ENCODE measurements at places on chromosomes 5 and 9.

GRCh38 chr9:113143432-113144227 lies 7.2 kb upstream of the SLC31A2 start:
- no peak for DNase-seq

- DNase-seq = peak; percentile 3
Observed at GRCh38 chr5:39376293-39376714, 12.0 kb upstream of the C9 start.

DNA sequence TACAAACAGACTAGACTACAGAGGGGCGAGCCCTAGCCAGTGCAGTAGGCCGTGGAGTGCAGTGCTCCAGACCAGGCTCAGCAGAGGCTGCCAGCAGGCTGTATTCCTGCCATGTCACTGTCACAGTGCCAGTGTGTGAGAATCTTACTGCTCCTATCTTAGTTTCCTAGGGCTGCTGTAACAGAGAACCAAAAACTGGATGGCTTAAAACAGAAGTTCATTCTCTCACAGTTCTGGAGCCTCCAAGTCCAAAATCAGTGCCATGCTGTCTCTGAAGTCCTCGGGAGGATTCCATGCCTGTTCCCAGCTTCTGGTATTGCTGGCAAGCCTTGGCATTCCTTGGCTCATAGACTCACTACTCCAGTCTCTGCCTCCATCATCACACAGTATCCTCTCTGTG lies 75.0 kb upstream of the SAP30L start:
- no peak for DNase-seq

DNA sequence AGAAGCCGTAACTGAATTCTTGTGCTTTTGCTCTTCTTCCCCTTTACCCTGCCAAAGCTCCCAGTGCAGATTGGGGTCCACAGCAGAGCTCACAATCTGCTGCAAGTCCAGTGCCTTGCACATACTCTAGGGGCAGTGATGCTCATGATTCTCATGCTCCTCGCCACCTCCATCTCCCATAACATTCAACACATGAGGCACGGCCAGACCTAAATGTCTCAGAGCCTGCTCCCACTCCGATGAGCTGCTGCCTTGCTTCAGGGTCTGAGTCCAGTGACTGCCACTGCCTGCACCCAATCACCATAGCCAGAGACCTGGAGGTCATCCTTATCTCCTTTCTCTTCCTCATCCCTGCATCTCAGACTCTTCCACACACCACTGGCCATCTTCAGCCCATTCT lies 10.5 kb downstream of the CSF1R start:
- no peak for DNase-seq

- DNase-seq = no peak
Observed at GRCh38 chr5:173680660-173681242, 64.3 kb upstream of the BOD1 start.

- DNase-seq = no peak
Observed at GRCh38 chr5:162995568-162995967, 441.8 kb upstream of the CCNG1 start.

Data from central memory CD4-positive, alpha-beta T cell (primary cell).